Stimulated activated CD4-positive, alpha-beta T cell treated with anti-CD3 and anti-CD28 coated beads, TNF-alpha, amount 100 ng/mL, for 1 hour (primary cell): ENCODE measurements at places on chromosomes 12 and 14.

- DNase-seq = no peak
These were observed 1168.4 kb downstream of the TMEM121 start for GRCh38 chr14:106694638-106695393.

DNA sequence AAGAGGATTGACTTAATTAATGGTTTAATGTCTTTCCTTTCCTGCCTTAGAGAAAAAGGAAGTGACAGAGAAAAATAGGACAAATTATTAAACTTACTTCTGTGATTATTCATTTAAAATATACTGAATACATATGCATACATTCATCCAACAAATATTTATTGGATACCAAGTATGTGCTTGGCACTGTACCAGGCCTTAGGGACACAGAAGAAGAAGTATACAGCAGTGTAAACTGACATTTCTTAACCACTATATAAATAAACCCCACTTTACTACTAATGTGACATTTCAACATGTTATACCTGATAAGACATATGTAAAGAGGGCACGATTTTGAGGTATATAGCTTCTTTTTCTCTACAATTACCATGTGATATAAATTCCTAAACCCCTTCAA is 53.6 kb downstream of the ERO1A start:
- DNase-seq = no peak

GRCh38 chr12:7864601-7865150 is 8.0 kb downstream of the SLC2A14 start:
- DNase-seq = no peak

DNA sequence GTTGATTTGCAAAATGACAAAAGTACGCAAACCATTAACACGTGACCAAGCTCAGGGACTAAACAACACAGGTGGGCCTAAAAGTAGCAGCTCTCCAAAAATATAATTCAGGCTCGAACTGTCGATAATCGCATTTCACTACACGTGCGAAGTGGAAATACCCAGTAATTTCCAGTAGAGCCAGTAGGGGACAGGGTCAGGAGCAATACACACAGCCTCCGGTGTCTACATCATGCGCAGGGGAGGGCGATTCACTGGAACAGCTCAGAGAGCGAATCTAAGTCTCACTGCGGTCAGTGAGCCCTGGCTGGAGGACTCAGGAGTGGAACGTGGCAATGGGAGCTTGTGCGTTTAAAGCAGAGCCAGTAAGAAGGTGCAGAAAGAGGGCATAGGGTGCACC is 40.4 kb downstream of the SETD3 start:
- no peak for DNase-seq

DNA sequence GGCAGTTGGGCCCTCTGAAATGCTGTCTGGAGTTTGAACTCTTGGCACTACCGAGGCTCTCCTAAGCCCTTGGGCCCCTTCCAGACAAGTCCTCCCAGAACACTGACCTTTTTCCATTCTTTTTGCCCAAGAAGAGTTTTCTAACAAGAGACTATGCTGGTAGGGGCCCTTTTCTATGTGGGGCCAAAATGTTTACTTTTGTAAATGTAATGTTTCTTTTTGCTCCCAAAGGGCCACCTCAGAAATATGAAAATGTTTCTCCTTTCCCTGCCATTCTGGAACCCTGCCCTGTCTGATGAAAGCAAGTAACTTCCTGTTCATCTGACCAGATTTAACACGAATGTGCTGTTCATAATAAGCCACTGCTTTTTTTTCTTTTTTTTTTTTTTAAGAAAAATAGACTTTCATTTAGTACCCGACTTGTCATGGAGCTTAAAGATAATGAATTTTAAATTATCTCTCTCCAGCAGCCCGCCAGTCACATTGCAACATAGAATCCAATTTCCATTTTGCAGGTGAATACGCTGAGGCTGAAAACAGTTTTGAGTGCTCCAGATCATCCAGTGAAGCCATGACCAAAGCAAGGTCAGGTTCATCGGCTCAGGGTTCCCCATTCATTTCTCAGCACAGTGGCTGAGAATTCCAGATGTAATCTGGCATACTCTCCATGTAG is 169.9 kb downstream of the DPF3 start:
- no peak for DNase-seq
